Astrocyte (in vitro differentiated cells and primary cell): ENCODE measurements at places on chromosomes 13 and 19.

DNA sequence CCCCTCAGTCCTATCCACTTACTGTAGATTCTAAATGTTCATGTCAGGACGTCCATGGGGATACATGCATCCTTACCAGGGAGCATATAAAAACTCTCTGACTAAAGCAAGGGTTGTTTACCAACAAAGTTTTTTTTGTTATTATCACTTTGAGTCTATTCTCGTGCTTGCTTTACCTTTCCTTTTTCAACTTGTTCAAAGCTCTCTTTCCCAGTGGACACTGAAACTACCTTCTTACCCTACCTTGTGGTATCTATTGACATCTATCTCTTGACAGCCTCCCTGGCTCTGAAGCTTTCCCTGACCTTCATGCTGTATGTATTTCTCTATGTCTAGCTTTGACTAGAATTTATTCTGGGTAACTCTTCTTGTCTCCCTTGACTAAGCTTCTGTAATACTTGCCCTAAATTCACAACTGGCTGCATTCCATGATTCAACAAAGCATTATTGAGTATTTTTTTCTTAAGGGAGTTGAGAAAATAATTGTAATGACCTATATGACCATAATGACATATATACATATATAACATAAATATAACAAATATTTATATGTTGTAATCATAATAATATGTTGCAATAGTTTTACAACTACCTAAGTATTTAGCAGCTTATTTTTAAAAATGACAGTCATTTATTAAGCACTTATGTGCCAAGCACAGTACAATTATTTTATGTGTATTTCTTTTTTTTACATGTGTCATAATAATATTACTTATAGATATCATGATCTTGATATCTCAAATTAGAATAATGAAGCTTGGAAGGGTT, 403.4 kb upstream of the SPRY2 start:
- DNase-seq: no peak

- peak; percentile 75 for DNase-seq
Observed at GRCh38 chr13:23671897-23672296, 101.7 kb downstream of the TNFRSF19 start.

DNA sequence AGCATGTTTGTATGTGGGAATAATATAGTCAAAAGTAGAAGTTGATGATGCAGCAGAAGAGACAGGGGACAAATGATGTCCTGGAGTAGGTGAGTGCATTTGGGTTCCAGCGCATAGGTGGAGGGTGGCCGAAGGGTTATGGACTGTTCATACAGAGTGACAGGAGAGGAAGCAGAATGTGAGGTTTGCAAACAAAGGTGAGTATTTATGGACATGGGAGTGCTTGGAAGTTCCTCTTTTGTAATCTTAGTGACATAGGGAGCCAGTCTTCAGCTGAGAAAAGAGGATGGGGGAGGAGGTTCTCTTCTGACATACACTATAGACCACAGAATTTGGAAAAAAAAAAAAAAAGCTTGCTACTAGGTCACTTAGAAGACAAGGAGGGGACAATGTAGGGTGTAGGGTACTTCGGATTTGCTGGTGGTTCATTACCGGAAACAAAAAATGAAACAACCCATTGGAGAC, 331.6 kb downstream of the DLEU7 start:
- DNase-seq: no peak

DNA sequence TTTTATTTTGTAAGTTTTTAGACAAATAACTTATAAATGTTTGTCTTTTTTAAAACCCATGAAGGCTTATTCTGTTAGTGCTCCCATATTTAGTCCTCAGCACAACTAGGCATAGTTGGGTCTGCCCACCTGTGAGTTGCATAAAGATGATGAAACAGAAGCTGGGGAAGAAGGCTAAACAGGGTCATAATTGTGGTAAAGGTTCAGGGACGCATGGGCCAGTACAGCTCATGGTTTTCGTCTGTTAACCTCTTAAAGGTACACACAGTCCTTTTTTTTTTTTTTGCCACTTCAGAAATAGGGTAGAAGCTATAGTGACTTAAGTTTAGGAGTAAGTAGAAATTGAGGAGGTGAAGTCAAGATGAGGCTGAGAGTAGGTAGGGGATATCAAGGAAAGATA, 58.3 kb downstream of the TM9SF2 start:
- DNase-seq: no peak

DNA sequence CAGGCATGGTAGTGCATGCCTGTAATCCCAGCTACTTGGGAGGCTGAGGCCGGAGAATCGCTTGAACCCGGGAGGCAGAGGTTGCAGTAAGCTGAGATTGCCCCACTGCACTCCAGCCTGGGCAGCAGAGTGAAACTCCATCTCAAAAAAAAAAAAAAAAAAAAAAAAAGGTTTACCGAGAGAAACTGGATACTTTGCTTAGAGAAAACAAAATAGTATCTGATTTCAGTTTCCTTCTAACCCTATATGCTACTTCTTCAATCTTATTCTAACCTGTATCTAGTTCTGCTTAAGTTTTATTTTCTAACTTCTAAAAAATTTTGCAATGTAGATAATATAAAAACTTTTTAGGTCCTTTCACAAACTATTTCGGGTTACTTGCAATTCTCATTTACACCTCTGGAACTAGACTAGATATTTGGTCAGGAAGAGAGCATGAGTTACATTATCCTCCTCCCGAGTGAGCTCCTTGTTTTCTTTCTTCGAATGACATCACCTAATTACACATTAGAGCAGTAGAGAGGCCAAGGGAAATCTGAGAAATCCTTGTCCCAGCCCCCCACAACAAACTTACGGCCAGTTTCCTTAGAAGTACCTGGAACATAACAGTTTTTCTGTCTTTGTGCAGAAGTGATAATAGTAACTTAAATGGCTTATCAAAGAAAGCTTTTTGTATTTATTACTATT, 128.9 kb downstream of the B3GLCT start:
- no peak for DNase-seq

DNA sequence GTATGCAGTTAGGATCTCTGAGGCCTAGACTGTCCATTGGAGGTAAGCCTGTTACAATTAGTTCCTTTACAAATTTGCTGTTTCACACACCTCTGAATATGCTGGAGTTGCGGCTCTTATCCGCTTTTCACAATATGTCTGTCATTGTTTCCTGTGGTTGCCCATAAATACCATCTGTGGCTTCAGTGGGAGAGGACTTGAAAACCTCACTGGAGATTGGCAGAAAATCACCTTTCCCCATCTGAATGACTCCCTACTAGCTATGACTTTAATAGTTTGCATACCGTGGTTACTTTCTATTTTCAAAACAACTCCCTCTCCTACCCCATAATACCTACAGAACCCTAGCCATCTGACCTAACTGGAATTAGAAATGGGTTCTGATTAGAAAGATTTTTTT, 454.3 kb downstream of the PCDH17 start:
- peak; percentile 73 for DNase-seq

DNA sequence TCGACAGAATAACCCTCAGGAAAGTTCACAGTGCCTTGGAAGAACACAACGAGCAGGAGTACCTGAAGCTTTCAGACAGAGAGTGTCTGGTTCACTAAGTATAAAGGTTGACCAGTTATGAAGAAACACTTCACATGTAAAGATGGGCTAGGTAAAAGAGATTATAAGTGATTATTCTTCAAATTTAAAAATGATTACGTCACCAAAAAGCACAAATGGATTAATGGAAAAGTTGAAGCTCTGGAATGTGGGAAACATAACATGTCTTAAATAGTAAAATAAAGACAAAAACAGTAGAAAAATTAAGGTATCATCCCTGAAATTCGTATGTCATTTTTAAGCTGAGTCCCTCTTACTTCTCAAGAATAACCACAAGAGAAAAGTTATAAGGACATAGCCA, 643.9 kb upstream of the KLF12 start:
- no peak for DNase-seq
